ENCODE measurements at places on chromosomes 5 and 9.
A peak's percentile ranks its signal among the peaks of the same experiment; 100 is the strongest.

GRCh38 chr5:79802406-79802805, 112.8 kb downstream of the CMYA5 start:
- DNase-seq, result no peak

GRCh38 chr5:170220191-170220590, 12.6 kb upstream of the C5orf58 start:
- DNase-seq, result no peak

DNA sequence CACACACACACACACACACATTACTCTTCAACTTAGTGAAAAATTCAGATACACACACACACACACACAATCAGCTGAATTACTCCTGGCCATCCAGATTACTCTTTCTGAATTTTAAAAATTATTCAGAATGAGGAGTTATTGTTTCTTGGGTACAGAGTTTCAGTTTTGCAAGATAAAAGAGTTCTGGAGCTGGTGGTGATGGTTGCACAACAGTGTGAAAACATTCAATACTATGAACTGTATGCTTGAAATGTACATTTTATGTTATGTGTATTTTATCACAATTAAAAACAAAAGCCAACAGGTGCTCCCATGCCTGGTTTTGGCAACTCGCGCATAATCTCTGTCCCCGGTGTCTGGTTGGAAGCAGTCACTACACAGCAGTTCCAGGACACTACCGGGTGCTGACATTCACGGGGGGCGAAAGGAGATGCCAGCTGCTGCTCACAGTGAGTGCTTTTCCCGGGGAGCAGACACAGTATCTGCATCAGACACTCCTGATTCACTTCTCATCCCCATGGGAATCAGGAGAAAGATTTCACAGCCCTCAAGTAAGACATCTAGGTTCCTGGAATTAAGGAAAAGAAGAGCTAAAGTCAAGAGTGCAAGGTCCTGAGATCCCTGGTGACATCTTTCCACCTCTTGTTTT, 55.7 kb downstream of the LHFPL2 start:
- DNase-seq, result no peak

DNA sequence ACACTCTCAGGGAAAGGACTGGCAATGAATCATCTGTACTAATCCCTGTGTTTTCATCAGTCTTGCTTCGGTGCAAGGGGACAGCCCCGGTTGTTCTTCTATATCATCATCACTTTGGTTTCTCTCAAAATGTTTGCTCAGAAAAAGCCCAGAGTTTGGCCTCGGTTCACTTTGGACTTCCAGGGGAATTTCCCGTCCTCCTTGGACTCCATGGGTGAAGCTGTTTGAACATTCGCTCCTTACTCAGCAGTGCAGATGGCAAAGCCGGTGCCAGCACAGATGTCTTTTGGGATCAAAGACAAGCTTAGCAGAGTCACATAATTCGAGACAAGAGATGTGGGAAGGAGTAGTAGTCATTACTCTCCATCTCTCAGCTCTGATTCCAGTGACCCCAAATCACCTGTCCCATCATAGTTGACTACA, 69.8 kb upstream of the TNFSF8 start:
- peak; percentile 35 for DNase-seq

GRCh38 chr9:129237164-129237611, 59.1 kb upstream of the IER5L start:
- DNase-seq, result peak; percentile 29

DNA sequence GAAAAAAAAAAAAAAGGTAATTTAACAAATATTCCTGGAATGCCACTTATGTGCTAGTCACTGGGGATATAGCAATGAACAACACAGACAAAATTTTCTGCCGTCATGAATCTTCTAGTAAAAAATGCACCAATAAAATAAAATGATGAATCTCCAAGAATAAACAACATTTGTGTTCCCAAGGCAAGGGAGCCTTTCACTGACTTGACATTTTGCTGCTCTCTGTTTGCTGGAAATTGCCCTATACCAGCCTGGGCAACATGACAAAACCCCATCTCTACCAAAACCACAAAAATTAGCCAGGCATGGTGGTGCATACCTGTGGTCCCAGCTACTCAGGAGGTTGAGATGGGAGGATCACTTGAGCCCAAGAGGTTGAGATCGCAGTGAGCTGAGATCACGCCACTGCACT, 64.5 kb upstream of the ERBIN start:
- peak; percentile 98 for DNase-seq

DNA sequence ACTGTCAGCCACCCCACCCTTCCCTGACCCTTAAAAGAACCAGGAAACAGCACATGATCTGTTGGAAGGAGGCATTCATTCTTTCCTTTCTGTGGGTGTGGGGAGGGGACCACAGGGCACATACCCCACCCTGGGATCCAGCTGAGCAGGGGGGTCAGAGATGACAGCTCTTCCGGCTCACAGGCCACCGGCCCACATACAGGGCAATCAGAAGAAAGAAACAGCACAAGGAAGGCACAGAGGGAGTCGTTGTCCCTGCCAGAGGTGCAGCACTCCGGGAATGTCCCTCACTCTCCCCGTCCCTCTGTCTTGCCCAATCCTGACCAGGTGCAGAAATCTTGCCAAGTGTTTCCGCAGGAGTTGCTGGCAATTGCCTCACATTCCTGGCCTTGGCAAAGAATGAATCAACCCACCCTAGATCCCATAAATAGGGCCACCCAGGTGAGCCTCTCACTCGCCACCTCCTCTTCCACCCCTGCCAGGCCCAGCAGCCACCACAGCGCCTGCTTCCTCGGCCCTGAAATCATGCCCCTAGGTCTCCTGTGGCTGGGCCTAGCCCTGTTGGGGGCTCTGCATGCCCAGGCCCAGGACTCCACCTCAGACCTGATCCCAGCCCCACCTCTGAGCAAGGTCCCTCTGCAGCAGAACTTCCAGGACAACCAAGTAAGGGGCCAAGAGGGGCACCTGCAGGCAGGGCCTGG, at the start of gene LCN2:
LCN2 (plus strand) TSS at position 453 of the 701 bp plus-strand sequence; CDS start at position 526, 73 bp downstream.
- DNase-seq, result peak; percentile 93

DNA sequence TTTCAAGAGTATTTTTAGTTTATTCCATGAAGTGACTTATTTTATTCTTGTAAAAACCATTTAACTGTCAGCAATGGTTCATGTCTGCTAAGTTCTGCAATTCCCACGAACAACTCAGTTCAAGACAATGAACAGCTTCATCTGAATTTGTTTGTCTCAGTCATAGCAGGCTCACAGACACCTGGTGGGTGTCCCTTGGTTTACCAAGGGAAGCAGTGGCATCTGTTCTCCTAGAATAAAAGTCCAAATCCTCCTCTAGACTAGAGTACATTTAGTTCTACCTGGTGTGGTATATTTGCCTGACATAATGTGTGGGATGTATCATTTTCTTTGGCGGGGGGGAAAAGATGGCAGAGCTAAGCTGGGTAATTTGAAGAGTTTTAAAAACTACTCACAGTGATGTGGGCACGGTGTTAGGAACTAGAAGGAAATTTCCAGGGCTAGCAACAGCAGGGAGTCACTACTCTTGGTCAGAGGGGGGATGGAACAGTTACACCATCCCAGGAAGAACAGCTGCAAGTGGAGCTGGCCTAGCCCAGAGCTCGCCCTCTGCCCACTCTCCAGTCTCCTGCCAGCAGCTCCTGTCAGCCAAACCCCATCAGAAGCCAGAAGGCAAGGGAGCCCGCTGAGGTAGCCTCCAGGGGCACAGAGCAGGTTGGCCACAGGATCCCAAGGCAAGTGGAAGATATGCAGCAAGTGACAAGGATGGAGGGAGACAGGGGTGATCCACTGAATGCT, 100.3 kb downstream of the PJA2 start:
- DNase-seq, result no peak

DNA sequence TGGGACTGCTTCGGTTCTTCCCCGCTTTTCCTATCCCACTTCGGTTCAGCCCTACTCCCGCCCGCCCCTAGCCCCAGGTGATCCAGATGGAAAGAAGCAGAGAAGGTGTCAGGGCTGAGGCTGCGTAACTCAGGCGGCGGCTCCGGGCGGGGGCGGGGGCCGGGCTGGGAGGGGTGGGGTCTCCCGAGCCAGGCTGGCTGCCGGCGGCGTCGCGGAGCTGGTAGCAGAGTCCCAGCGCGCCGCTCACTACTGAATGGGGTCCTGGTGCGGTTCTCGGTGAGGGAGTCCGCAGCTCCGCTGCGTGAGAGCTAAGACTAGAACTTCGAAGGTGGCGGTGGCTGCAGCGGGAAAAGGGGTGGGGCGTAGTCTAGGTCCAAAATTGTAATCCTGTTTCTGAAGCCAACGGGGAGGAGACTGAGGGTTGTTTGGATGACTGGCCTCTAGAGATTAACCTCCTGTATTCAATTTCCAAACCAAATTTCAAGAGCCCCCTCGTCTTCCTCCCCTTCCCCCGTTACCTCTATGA, 1.4 kb downstream of the PRR16 start:
- DNase-seq, result no peak

DNA sequence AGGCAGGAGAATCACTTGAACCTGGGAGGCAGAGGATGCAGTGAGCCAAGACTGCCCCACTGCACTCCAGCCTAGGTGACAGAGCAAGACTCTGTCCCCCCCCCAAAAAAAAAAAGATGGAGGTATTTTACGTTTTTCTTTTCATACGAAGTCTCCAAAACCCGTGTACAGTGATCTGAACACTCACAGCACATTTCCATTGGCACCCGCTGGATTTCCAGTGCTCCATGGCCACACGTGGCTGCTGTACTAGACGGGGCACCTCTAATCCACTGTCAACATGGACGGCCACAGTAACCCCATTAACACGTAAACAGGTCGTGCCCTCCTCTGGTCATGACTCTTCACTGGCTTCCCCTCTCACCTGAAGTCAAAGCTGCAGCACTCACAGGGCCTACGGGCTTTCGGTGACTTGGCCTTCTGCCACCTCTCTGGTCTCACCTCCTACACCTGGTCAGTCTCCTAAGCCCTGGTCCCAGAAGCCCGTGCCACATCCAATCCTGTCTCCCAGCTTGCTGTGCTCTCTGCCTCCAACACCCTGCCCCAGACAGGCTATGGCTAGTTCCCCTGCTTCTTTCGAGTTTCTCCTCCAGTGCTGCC, 22.1 kb downstream of the TBC1D9B start:
- no peak for DNase-seq

DNA sequence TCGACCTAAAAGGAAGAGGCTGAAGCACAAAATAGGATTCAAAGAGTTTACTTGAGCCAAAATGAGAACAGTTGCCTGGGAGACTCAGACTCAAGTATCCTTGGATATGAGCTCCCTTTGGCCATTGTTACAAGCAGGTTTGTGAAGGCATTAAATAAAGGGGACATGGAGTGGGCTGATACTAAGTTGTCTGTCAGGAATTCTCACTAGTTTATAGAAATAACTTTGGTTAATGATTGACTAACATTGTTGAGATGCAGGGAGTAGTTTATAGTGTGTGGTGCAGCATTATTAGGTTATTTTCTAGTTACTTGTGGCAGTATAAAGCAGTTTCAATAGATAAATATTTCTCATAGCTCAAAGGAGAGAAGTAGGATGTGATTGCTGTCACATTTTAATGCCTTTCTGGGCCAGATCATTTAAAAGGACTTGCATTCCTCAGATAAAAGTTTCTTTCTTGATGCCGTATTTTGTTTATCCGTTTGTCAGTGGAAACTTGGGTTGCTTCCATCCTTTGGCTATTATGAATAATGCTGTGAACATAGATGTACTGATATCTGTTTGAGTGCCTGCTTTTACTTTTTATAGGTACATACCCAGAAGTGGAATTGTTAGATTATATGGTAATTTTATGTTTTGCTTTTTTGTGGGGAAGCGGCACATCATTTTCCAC, 9.1 kb downstream of the AP3S1 start:
- peak; percentile 31 for DNase-seq

- DNase-seq, result peak; percentile 71
Observed at GRCh38 chr9:18184401-18184800, 289.6 kb upstream of the ADAMTSL1 start.

DNA sequence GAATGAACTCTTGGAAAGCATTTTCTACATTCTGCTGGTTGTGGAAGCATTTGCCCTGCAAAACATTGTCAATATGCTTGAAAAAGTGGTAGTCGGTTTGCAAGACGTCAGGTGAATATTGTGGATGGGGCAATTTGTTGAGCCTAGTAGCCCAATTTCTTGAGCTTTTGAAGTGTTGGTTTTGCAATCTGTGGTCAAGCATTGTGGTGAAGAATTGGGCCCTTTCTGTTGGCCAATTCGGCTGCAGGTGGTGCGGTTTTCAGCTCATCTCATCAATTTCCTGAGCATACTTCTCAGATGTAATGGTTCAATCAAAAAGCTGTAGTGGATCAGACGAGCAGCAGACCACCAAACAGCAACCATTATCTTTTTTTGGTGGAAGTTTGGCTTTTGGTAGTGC, 426.8 kb upstream of the CDH9 start:
- DNase-seq, result no peak

DNA sequence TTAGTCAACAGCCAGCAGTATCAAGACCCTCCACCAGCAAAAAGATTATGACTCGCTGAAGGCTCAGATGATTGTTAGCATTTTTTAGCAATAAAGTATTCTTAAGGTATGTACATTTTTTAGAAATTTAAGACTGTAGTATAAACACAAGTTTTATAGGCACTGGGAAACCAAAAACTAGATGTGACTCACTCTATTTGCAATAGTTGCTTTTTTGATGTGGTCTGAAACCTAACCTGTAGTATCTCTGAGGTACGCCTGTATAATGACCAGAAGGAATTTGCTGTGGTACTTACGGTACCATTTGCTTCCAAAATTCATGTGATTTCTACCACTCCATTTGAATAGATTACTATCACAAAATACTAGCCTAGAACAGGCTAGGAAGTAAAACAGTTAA, 60.8 kb downstream of the WDR41 start:
- DNase-seq, result no peak

GRCh38 chr5:109859537-109859936, 169.8 kb downstream of the MAN2A1 start:
- no peak for DNase-seq

GRCh38 chr5:55226934-55227663, at the start of gene MCIDAS:
MCIDAS (minus strand) TSS chr5:55227315; CDS start chr5:55227138, 177 bp downstream.
- DNase-seq, result peak; percentile 70

- no peak for DNase-seq
Observed at GRCh38 chr9:133793471-133793870, 55.3 kb upstream of the SARDH start.
